ENCODE measurements at places on chromosomes 13 and 19.

DNA sequence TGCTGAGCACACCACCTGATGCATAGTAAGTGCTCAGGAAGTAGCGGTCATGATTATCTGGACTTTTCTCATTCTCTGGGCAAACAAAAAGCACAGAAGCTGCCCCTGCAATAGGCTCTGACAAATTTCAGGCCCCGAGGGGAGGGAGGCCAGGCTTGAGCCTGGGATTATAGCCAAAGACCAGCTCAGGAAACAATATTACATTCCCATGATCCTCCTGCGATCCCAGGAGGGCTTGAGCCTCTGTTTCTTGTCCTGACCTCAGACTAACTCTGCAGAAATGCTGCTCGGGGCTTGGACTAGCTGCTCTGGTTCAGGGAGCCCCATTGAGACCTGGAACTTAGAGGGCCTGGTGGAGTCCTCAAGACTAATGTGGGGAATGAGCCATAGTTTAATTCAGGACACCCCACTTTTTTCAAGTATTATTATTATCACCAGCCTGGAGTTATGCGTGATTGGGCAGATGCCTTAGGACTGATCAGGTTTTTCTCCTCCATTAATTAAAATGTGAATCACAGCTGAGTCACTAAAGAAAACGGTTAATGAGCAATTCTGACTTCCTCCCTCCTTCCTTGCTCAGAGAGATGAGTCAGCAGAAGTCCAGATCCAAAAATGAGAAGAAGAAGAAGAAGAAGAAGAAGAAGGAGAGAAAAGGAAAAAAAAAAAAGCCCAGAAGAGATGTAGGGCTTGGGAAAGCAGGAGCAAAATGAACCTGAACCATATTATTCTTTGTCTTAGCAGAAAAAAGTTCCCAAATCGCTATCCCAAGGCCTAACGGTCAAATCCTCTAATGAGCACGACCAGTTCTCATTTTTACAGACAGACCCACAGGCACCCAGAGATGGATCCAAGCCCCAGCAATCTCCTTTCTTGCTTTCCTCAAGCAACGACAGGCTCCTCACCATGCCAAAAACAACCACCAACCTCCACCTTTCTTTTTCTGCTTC, 107.2 kb downstream of the CACNA1A start:
- DNase-seq, result no peak

DNA sequence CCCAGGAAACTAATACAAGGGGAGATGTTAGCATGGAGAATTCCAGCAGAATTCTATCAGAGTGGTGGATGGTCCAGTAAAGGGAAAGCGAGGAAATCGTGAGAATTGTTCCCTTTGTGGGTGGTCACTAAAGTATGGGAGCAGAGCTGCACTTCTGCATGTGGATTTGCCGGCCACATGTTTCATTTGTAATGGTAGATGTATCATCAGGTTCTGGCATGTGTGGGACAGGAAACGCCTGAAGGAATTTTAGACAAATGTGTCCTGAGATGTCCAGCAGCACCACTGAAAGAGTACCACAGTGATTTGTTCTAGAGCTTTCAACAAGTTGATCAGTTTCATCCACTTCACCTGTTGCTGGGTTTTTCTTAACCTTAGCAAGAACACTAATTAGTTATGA, 308.4 kb downstream of the SHISA2 start:
- DNase-seq, result no peak

GRCh38 chr19:4062419-4063368, 4.0 kb downstream of the ZBTB7A start:
- DNase-seq, result no peak

GRCh38 chr19:46732172-46732938, 13.5 kb upstream of the FKRP start:
- no peak for DNase-seq

DNA sequence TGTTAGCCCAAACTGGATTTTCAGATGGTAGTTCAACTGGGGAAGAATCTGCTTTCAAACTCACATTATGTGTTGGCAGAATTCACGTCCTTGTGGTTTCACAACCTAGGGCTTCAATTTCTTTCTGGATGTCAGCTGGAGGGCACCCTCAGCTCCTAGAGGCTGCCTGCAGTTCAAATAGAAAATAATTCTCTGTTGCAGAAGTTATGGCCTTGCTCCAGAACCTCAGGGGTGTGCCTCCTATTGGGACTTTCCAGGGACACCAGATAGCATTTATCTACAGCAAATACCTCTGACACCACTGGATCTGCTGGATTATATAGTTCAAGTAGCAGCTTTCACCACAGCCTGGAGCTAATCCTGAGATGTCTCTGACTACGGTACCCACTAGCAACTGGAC, 11.8 kb upstream of the RB1 start:
- DNase-seq, result peak; percentile 9

Data from RPMI8226 (cell line).